ENCODE measurements at places on chromosomes 11 and 22. TPM values are rescaled to one million over a fixed set of nuclear protein-coding genes. Genes with fewer than 3 reads are reported as not detected.

DNA sequence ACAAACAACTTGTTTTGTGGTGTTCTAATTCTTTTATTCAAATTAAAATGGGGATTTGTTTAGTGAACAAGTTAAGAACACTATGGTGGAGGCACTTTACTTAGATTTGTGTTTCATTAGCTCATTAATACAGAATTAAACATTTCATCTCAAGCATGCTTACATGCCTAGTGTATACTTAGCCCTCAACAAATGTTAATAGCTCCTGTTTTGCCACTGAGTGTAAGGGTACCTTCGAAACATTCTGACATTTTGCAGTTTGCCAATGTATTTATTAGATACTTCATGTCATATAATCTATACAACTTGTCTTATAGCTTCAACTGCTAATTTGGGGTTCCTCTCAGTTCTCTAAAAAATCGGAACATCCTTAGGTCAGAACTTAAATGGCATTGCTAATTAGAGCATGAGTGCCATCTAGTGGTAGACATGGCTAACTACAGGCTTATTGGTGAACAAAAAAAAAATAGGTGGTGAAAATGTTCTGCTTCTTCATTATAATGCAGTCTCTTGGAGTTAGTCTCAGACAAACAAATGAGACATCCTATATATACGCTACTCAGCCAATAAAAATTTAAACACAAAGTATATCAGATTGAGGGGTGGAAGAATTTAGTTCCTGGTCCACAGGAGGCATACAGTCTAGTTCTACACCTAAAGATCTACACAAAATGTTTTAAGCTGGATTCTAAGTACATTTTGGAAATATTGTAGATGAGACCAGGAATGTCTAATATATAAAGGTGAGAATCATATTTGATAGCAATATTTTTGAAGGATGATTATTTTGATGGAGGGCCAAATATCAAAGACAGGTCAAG lies 4.9 kb upstream of the CNTN5 start:
- no peak for DNase-seq

DNA sequence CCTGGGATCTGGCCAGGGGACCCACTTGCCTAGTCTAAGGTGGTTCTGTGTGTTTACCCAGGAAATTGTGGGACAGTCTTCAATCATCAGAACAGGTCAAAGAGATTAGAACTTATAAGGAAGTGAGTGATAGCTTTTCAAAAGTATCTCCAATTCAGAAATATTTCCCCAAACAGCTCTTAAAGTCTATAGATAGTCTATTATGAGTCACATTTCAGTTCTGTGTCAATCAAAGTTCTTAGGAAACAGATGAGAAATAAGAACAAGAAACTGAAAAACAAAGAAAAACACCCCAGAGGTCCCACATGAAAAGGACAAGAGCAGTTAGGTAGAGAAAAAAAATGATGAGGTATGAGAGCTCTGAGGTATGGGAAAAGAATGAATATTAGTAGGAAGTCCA lies 381.4 kb upstream of the MPPED2 start:
- no peak for DNase-seq

DNA sequence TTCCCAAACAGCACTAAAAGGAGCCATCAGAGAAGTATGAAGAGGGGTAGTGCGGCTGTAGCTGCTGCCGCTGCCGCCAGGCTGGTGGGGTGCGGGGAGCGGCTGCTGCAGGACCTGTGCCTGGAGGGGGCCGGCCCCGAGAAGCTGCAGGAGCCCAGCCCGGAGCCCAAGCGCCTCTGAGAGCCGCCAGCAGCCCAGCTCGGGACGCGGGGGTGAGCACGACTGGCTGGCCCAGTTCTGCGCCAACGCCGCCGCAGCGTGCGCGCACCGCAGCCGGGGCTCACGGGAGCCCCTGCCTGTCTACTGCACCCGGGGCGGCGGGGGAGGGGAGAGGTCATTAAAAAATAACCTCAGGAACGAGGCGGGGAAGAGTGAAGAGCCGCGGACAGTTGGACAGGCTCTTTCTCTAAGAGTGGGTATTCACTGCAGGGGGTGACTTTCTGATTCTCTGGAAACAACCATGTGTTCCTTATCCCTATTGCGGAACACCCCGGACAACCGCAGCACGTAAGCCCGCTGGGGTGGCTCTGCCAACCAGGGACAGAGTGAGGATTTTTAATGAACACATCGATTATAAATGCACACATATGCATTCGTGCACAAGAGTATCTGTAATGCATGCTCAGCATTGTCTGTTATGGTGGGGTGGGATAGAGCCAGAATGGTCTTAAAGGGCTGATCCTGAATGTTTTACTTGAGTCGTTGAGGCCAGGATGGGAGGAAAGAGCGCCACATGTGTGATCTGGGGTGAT lies 453 bp downstream of the GAS2 start:
- peak; percentile 87 for DNase-seq

Gene AGBL2
- 15.7 TPM for total RNA-seq

Measured in upper lobe of left lung (tissue), 6 donors.